ENCODE measurements at places on chromosomes 13 and 19.

DNA sequence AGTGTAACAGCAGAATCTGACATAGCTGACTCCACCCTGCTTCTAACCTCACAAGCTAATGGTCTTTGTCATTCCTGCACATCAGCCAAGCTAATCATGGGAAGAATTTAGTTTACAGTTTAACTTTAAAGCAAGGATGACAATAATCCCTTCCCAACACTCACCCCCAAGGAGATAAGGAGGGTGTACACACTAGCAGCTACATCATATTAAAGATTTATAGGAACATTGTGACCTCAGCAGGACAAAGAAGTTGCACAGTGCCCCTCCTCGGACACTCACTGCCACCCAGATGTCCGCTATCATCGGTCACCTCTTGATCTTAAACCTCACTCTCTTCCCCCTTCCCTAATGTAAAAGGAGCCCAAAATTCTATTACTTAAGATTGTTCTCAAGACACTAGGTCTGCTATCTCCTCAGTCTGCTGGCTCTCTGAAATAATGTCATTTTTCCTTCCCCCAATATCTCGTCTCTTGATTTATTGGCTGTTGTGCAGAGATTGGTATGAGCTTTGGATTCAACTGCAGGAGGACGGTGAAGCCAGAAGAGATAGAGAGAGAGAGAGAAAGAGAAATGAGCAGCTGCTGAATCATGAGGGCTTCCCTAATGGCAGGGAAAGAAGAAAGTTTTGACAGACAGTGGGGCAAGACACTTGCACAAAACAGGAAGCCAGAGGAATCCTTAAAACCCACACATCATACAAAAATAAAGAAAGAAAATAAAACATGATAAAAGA, 17.5 kb upstream of the FFAR2 start:
- no peak for DNase-seq

- DNase-seq, result no peak
Measured at GRCh38 chr13:104253063-104253680, 1187.0 kb upstream of the SLC10A2 start.

DNA sequence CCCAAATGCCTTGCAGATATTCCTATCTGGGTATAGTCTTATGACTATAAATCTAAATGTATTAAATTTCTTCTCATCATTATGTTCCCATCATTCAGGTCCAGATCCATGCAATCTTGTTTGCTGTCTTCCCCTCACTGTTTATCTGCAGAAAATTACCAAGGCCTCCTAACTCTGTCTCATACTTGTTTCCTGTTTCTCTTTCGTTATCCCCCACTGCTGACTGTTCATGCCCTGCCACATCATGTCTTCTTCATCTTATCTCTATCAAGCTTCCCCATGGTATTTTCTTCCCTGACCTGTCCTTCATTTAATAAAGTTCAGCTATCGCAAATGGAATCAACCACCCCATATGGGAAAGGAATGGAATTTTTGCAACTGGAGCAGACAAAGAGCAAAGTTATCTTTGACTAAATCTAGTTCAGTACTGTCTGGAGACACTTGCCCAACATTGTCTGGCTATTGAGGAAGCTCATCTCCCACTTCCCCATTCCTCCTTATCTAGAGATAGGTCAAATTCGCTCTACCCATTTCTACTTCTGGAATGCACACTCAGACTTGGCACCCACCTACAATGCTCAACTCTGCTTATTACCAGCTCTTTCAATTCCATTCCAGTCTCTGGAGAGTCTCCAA, 1358.1 kb downstream of the EFNB2 start:
- DNase-seq, result no peak

GRCh38 chr13:100280681-100281080, 191.8 kb downstream of the PCCA start:
- DNase-seq, result no peak

GRCh38 chr13:46577696-46578589, 25.0 kb downstream of the LRCH1 start:
- DNase-seq, result no peak

GRCh38 chr13:36552334-36552733, 120.0 kb downstream of the CCNA1 start:
- no peak for DNase-seq

GRCh38 chr13:35481777-35482176, 5.3 kb upstream of the MAB21L1 start:
- no peak for DNase-seq

GRCh38 chr13:100490692-100491091, 97.9 kb downstream of the GGACT start:
- no peak for DNase-seq

DNA sequence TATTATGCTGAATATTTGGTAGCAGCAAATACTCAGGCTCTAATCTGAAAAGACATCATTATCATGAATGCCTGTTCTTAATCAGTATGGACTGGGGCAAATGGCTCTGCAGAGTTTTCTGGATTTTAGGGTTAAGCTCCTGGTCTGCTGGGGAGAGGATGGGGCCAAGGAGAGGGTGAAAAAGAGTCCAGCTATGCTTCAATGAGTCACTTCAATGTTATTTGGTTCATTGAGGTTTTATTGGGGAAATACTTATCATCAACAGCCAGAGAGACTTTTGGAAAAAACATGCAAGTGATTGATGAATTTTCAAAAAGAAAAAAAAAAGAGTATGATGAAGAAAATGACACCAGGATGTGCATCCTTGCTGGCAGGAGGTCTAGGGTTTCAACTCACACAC, 278.3 kb downstream of the UQCRFS1 start:
- no peak for DNase-seq

DNA sequence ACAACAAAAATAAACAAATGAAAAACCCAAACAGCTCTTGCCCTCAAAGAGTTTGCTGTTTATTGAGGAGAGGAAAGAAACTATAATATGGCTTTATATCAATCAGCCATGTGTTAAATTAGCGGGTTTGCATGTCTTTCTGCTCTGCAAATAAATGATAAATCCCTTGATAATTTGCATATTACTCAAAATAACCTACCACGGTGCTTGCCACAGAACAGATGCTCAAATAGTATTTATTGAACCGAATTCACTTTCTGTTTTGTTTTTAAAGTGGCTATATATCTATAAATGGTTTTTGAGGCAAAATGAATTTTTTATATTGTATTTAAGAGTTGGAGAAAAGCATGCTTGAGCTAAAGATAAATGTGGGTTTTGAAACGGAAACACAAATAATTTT, 428.1 kb downstream of the ITGBL1 start:
- no peak for DNase-seq

DNA sequence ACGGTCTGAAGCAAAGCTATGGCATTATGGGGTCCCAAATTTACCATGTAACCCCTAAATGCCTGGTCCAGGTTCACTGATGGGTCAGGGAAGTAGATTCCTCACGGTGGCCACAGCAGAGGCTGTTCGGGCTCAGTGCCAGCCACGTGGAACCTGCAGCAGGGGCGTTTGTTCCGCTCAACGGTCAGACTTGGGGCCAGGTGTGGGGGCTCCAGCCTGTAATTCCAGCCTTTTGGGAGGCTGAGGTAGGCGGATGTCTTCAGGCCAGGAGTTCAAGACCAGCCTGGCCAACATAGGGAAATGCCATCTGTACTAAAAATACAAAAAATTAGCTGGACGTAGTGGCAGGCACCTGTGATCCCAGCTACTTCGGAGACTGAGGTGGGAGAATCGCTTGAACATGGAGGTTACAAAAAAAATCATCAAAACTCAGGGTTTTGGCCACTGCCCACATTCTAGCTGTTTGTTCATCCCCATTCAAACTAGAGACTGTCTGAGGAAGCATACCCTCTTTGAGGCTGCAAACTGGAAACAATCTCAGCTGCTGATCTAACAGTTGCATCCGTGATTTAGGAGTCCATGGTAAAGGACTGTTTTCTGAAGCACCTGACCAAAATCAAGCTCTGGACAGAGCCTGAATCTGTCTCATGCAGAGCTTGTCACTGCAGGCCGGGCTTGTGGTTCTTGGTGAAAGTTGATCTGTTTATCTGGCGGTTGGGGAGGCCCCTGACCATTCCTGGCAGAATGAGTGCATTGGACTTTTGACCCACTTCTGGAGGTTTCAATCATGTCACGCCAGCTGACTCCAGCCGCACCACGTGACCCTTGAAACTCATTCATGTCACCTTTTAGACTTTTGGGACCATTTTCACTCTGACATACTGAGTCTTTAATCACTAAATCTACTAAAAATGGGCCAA, 30.2 kb upstream of the ZNF331 start:
- no peak for DNase-seq

- no peak for DNase-seq
Measured at GRCh38 chr13:95115525-95115924, 185.7 kb downstream of the ABCC4 start.

GRCh38 chr13:100068133-100068931, 20.6 kb upstream of the PCCA start:
- no peak for DNase-seq

GRCh38 chr19:1133471-1133929, 29.7 kb downstream of the GPX4 start:
- no peak for DNase-seq

- peak; percentile 71 for DNase-seq
Measured at GRCh38 chr13:27533155-27533643, 82.8 kb upstream of the MTIF3 start.

DNA sequence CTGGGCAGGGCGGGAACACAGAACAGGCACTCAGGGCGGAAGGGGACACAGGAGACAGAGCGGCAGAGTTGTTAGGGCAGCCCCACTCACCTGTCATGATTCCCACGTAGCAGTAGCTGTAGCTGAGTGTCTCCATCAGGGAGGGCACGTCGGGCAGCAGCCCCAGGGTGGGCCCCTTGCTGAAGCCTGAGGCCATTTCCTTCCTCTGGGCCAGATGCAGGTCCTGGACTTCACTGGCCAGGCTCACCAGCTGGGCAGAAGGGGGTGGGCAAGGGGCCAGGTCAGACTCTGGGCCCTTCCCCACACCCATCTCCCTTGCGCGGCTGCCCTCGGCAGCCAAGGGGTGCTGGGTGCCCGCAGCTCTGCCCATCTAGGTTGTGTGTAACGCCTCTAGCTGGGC, 5.9 kb downstream of the MBOAT7 start:
- no peak for DNase-seq

DNA sequence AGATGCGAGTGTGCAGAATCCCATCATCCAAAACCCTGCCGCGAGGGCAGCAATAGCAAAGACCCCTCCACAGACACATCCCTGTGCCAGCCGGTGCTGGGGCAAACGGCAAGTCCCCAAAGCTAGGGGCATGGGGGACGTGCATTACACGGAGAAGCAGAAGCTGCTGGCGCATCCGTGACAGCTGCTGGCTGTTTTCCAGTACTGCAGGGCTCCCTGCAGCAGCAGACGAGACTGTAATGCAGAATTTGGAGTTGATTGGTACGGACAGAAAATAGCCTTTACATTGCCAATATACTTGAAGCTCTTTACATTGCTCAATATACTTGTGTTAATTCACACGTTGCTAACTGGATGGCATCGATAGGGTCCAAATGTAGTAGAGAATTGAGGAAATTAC, 77.2 kb upstream of the TMTC4 start:
- DNase-seq, result no peak

DNA sequence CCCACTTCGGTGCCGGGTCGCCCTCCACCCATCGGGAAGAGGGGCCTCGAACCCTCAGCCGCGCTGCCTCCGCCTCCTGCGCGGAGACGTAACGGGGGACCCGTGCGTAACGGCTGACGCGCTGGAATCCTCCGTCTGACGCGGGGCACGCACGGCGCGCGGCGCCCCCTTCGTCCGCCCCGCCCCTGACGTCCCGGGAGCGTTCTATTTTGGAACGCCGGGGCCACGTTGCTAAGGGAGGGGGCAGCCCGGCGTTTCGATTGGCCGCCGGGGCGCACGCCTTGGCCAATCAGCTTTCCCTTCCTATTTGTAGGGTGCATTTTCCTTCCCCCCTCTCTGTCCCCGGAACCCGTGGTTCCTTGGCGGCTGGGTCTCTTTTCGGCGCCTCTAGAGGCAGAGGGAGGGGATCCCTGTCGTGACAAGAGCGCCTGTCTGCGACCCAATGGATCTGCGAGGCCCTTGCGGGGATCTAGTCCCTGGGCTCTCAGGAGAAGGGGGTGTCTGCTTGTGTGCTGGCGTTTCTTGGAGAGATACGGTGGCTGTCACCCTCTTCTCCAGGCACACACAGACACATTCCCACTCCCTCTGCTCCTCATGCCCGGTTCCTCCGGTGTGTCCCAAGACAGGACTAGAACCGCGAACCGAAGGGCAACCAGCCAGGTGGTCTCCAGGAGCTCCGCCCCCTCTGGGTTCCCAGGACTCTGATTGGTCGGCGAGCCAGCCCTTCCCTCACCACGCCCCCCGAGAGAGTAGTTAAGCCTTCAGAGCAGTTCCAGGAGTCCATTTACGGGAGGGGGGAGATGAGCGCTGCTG, 1.5 kb downstream of the FOSB start:
- DNase-seq, result peak; percentile 97

GRCh38 chr13:24684600-24684998, 4.4 kb downstream of the ATP12A start:
- no peak for DNase-seq

- DNase-seq, result no peak
Measured at GRCh38 chr19:8806661-8807060, 25.4 kb downstream of the ZNF558 start.

GRCh38 chr13:41085961-41086585, 24.8 kb downstream of the WBP4 start:
- DNase-seq, result no peak

GRCh38 chr13:27257233-27257568, 5.8 kb downstream of the RPL21 start:
- no peak for DNase-seq

GRCh38 chr19:57747472-57747807, 825 bp downstream of the ZNF776 start:
- no peak for DNase-seq

GRCh38 chr19:19588546-19588945, 29.9 kb downstream of the PBX4 start:
- no peak for DNase-seq

GRCh38 chr19:30310602-30311263, 61.5 kb upstream of the ZNF536 start:
- DNase-seq, result no peak

DNA sequence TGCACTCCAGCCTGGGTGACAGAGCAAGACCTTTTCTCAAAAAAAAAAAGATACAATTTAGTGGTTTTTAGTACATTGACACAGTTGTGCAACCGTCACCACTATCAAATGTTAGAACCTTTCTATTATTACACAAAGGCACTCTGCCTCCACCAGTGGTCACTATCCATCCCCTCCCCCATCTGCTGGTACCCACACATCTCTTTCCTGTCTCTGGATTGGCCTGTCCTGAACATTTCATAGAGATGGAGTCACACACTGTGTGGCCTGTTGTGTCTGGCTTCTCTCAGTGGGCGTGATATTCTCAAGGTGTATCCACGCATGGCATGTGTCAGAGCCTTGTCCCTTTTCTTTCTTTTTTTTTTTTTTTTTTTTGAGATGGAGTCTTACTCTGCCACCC, 11.2 kb downstream of the KDM4B start:
- DNase-seq, result no peak
